ENCODE measurements at places on chromosomes 1 and 21.

DNA sequence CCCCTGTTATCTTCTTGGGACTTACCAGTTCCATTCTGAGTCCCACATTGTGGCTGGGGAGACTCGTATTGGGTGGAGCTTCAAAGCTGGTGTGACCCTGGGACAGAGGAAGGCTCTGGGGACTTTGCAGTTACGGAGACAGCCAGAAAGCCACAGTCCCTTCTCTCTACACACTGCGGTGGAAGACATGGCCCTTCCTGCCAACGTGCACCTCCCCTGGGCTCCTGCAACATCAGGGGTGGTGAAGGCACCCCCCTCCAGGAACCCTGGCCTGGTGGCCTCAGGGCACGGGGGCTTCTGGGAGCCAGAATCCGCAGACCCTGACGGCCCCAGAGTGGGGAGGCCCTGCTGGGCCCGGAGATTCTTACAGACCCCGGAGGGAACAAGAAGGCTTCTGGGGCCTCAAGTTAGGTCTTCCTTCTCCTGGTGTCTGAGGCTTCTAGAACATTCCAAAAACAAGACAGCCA, 113.0 kb downstream of the SIK1 start:
- no peak for DNase-seq

- no peak for DNase-seq
Observed at GRCh38 chr1:230705289-230706019, 8.5 kb downstream of the AGT start.

- DNase-seq, result no peak
Observed at GRCh38 chr1:17350083-17350482, 21.9 kb upstream of the PADI6 start.

GRCh38 chr1:43382027-43382779, 7.4 kb downstream of the MED8 start:
- DNase-seq, result no peak

DNA sequence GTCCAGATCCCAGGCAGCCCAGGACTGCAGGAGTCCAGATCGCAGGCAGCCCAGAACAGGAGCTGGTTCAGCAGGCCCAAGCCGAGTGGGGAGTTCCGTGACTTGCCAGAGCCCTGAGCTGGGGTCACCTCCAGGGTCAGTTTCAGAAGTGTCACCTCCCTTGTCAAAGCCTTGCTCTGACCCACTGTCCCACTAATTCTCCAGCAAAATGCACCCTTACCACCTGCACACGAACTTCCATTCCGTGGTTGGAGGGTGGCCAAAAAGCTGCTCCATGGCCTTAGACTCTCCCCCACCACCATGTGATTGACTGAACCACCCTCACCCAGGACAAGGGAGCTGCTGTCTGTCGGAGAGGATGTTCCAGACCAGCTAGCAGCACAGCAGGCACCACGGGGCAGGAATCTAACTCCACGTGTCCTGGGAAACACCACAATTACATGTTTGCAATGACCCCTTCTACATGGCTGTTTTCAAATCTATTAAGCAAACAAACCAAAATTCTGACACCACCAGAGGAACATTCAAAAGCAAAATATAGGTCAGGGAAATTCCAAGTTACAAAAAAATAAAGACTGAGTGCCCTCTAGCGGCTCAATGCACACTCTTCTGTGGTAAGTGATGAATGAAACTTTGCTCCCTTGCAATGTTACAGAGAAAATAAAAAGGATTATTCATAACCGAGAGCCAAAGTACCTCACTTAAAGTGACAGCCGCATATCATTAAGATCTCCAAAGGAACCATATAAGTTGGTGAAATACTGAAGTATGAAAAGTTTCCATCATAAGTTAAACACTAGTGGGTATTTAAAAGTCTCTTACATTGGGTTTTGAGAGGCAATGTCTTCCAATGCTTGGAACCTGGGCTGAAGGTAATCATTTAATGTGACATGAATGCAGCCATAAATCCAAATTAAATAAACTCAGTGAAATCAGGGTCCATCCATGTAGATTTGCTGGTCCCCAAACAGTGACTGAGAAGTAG, 76.3 kb downstream of the NPHP4 start:
- DNase-seq, result no peak

- DNase-seq, result no peak
Observed at GRCh38 chr1:178341261-178341956, 155.4 kb downstream of the CLEC20A start.

DNA sequence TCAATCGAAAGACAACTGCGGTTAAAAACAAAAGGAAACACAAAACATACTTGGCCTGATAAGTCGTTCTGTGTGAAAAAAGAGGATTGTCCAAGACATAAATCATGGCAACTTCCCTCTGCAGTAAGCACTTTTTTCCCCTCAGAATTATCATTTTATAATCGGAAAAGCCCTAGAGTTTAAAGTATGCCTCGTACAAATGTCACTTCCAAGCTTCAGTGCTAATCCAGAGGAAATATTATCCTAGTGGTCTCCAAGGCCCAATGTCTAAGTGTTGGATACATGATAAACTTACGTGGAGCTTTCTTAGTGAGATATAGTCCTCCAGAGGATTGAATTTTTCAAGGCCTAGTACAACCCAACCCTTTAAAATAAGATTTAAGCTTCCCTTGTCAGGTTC, 11.2 kb upstream of the NTMT2 start:
- DNase-seq, result no peak

DNA sequence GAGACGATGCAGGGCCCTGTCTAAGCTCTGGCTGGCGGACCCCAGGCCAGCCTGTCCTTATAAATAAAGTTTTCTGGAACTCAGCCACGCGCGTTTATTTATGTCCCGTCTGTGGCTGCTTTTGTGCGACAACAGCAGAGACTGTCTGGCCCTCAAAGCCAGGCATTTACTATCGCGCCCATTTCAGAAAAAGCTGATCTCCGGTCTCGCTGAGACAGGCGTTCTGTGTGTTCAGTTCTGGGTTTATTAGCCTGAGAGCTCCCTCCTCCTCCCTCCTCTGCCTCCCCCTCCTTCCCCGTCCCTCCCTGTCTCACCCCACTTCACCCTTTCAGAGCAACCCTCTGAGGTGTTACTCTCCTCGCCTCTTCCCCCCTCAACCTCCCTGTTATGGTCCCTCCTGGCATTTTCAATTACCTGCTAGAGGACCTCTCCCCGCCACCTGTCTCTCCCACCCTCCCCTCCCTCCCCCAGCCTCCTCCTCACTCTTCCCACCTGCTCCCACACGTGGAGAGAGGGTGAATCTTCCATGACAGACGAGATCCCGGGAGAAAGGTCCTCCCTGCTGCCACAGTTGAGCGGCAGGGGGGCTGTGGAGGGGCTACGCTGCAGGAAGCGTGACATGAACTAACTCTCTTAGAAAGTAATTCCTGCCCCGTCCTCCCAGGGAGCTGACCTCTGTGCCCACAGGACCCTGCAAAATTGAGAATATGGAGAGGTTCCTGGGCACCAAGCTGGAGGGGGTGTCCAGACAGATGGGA, 59.9 kb downstream of the SPSB1 start:
- DNase-seq, result no peak

DNA sequence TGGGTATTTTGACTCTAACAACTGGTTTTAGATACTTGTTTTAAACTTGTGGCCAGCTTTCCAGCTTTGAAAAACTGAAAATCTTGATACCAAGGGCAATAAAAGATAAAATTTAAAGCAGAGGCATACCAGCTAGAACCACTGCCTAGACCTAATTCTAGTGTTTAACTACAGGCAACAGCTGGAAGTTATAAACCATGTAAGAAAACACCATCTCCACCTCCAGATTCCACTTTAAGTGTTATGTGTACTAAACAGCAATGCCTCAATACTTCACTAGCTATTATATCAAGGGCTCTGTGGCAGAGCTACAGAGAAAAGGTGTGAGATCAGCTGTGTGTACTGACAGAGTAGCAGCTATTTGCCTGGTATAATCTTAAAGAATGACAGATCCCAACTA, 69.5 kb downstream of the LPAR3 start:
- DNase-seq, result no peak
